ENCODE measurements at places on chromosomes 3 and 15. TPM values are rescaled to one million over a fixed set of nuclear protein-coding genes. Genes with fewer than 3 reads are reported as not detected.
A peak's percentile ranks its signal among the peaks of the same experiment; 100 is the strongest.

GRCh38 chr15:22265970-22266369, 185.6 kb downstream of the OR4M2 start:
- no peak overlapping the region for H3K4me3 ChIP-seq
- no peaks in the 10 kb centered on the region for H3K36me3 ChIP-seq
- peaks cover 8% of the 10 kb centered on the region for H3K27me3 ChIP-seq
- H3K27ac ChIP-seq = no peak overlapping the region
- peaks cover 8% of the 10 kb centered on the region for H3K4me1 ChIP-seq

DNA sequence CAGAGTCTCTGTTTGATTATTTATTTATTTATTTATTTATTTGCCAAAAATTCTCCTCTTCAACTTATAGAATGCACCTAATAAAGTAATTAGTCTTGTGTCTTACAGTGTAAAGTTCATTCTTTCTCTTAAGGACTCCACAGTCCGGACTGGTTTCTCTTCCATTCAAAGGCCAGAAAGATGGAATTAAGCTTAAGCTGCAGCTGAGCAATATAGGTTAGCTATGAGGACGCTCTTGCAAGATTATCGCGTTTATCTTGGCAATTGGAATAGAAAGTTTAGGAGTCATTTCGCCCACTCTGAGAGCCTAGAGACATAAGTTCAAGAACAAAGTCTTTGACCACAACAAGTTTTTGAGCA, 15.0 kb downstream of the TAGLN3 start:
- peaks cover 17% of the 10 kb centered on the region for H3K4me1 ChIP-seq
- DNase-seq = no peak
- H3K4me3 ChIP-seq = no peak overlapping the region
- no peaks in the 10 kb centered on the region for H3K27me3 ChIP-seq
- H3K36me3 ChIP-seq = no peaks in the 10 kb centered on the region

Gene CFAP91
- not detected for total RNA-seq

DNA sequence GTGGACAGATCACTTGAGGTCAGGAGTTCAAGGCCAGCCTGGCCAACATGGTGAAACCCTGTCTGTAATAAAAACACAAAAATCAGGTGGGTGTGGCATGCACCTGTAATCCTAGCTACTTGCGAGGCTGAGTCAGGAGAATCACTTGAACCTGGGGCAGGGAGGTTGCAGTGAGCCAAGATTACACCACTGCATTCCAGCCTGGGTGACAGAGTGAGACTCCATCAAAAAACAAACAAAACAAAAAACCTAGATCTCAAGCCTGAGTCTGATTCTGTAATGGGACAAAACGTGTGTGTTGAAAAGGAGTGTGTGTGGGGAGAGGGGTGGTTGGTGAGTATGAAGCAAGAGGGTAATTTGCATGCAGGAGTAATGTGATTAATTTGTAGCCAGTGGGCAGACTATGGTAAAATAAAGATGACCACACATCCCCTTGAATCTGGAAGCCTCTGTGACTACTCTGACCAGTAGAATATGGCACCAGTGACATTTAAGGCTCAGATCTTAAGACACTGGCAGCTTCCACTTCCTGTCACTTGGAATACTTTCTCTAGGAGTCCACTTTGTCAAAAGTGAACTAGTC, 18.4 kb upstream of the OPA1 start:
- no peak overlapping the region for H3K4me3 ChIP-seq
- no peak overlapping the region for H3K27ac ChIP-seq
- no peaks in the 10 kb centered on the region for H3K27me3 ChIP-seq
- H3K36me3 ChIP-seq = no peaks in the 10 kb centered on the region
- DNase-seq = no peak

DNA sequence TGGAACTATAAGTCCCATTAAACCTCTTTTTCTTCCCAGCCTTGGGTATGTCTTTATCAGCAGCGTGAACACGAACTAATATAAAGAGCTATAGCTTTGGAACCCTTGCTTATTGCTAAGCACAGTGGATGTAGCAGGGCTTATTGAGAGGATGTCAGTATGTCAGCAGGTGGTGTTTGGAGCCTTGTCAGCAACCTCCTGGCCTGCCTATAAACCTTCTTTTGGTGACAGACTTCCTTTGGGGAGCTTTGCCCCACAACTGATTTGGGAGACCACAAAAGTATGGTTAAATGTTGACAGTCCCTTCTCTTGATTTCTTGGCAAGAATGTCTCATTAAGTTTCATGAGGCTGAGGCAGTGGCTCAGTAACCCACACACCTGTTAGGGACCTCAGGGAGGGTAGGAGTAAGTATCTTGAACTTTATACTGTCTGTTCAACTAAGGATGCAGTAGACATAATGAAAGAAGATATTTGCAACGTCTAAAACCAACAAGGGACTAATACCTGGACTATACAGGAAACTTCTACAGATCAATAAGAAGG, 14.8 kb downstream of the CCNDBP1 start:
- H3K27ac ChIP-seq = peak overlapping the region; percentile 55
- H3K36me3 ChIP-seq = peaks cover 20% of the 10 kb centered on the region
- DNase-seq = no peak
- H3K4me1 ChIP-seq = peaks cover 8% of the 10 kb centered on the region

GRCh38 chr3:128804017-128804810, 75.2 kb upstream of the ACAD9 start:
- peak overlapping the region; percentile 86 for H3K4me3 ChIP-seq
- peak overlapping the region; percentile 96 for H3K27ac ChIP-seq
- H3K27me3 ChIP-seq = no peaks in the 10 kb centered on the region
- H3K36me3 ChIP-seq = peaks cover 7% of the 10 kb centered on the region
- peak; percentile 55 for DNase-seq

GRCh38 chr3:142866841-142867631, 21.8 kb downstream of the PCOLCE2 start:
- DNase-seq = no peak
- H3K4me3 ChIP-seq = no peak overlapping the region
- H3K4me1 ChIP-seq = peaks cover 2% of the 10 kb centered on the region
- peaks cover 8% of the 10 kb centered on the region for H3K27me3 ChIP-seq
- H3K36me3 ChIP-seq = no peaks in the 10 kb centered on the region
